ENCODE measurements at places on chromosomes 16 and 17.
A peak's percentile ranks its signal among the peaks of the same experiment; 100 is the strongest.

DNA sequence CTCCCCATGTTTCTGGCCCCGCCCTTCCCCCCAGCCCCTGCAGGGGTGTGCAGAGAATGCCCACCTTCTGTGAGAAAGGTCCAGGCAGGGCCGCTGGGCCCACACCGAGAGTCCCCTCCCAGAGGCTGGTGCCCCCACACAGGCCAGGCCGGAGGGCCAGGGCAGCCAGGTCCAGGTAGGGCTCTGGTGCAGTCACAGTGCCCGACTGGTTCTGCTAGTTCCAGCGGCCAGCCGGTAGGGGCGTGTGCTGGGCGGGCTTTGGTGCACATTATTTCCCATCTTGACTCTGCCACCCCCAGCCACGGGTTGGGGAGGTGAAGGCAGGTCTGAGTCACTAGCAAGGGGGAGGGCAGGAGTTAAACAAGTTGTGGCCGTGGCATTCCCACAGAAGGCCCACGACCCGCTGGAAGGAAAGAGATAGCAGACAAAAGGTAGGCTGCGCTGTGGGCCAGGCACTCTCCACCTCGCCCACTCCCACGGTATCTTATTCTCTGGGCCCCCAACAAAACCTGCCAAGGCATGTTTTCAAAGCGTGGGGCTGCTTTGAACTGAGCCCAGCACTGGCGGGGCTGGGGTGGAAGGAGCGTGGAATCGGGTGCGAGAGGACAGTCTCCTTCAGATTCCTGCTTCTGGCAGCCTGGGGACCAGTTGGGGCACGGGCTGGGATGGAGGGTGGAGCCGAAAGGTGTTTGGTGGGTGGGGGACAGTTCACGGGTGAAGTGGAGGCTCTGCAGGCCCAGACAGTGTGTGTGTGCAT lies 1.9 kb downstream of the EPN3 start:
- DNase-seq = peak; percentile 58

DNA sequence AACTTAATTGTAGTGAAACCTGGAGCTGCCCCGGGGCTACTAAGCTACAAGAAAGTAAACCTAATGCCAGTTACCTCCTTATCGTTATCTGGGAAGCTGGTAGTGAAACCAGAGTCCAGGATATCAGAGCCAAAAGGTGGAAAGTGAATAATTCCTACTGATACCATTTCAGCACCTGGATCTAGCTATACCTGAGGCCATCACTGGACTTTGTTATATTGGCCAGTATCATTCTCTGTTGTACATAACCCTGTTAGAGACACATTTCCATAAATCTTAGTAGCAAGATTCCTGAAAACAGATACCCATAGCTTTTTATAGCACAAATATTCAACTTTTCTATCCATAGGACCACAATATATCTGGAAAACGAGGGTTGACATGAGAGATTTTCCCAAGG lies 538.0 kb downstream of the GRIN2A start:
- DNase-seq = no peak

- DNase-seq = no peak
Observed at GRCh38 chr16:62829607-62830006, 793.4 kb upstream of the CDH8 start.

GRCh38 chr16:88045820-88046303 lies 94.6 kb downstream of the BANP start:
- DNase-seq = no peak

- DNase-seq = no peak
Observed at GRCh38 chr17:3635474-3636153, 436 bp downstream of the SHPK start.

DNA sequence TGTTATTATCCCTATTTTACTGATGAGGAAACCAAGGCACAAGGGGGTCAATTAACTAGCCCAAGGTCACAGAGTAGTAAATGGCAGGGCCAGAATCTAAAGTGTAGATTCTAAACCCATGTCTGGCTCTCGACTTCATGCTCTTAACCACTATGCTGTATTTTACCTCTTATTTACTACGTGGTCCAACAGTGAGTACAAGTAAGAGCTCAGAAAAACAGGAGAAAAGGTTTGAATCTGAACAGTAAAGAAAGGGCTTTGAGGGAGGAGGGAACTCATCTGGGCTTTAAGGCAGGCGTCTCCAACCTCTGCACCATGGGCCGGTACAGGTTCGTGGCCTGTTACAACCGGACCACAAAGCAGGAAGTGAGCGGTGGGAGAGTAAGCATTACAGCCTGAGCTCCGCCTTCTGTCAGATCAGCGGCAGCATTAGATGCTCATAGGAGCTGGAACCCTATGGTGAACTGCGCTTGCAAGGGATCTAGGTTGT lies 62.9 kb downstream of the SMURF2 start:
- no peak for DNase-seq

- DNase-seq = no peak
Observed at GRCh38 chr17:74113952-74114351, 89.5 kb upstream of the RPL38 start.

DNA sequence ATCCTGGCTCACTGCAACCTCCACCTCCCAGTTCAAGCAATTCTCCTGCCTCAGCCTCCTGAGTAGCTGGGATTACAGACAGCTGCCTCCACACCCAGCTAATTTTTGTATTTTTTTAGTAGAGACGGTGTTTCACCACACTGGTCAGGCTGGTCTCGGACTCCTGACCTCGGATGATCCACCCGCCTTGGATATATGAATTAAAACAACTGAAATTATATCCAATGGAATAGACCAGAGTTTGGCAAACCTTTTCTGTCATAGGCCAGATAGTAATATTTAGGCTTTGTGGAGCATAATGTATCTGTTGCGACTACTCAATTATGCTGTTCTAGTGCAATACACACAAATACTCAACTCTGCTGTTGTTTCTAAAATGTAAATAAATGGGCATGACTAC lies 93.8 kb upstream of the NACA2 start:
- no peak for DNase-seq

DNA sequence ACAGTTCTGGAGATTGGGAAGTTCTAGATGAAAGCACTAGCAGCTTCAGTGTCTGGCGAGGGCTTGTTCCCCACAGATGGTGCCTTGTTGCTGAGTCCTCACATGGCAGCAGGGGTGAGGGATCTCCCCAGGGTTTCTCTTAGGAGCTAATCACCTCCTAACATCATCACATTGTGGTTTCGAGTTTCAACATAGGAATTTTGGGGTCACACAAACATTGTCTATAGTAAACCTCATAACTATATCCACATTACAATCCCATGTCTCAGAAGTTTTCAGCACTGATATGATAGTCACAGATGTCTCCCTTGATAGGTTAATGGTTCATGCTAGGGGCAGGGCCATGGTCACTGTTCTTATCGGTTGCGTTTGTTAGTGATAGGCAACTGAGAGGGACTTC lies 13.8 kb downstream of the CLUAP1 start:
- DNase-seq = no peak

DNA sequence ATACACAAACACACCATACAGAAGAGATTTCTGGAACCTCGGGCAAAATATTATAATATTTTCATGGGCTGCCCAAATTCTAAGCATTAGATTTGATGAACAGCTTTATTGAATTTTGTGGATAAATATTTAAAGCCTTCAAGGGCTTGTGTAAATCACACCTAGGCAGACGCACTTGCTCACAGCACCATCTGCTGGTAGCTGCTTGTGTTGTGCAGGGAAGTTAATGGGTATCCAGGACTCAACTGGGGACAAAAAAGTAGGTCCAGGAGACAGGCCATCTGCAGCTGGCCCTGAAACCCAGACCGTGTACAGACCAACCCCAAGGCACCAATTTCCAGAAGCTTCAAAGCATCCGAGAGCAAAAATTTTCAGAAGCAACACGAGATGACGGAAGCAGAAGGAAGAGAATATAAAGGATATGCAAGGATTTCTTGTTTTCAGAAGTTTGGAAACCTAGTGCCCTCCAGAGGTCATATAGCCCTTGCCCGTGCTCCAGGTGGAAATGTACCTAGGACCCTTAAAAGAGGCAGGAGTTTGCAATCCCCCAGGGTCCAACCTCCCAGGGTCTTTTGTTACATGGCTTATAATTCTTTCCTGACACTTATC lies 140.0 kb downstream of the CHD9NB start:
- DNase-seq = peak; percentile 65

- no peak for DNase-seq
Observed at GRCh38 chr16:75138636-75139035, 9.7 kb upstream of the ZFP1 start.

DNA sequence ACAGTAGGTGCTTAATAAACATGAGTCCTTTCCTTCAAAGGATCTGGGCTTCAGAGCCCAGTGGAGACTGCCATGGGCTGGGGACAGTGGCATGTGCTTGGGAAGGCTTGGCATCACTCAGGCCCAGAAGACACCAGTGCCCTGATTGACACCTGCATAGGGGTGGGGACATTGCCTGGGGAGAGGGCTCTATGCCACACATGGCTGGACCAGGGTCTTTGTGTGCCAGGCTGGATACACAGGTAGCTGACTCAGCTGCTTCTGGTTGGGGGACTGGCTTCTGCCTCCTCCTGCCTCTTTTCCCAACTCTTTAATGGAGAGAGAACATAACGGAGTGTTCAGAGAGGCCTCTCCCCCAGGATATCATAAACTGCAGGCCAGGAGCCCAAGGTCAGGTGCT lies 93.1 kb upstream of the TMEM97 start:
- no peak for DNase-seq

DNA sequence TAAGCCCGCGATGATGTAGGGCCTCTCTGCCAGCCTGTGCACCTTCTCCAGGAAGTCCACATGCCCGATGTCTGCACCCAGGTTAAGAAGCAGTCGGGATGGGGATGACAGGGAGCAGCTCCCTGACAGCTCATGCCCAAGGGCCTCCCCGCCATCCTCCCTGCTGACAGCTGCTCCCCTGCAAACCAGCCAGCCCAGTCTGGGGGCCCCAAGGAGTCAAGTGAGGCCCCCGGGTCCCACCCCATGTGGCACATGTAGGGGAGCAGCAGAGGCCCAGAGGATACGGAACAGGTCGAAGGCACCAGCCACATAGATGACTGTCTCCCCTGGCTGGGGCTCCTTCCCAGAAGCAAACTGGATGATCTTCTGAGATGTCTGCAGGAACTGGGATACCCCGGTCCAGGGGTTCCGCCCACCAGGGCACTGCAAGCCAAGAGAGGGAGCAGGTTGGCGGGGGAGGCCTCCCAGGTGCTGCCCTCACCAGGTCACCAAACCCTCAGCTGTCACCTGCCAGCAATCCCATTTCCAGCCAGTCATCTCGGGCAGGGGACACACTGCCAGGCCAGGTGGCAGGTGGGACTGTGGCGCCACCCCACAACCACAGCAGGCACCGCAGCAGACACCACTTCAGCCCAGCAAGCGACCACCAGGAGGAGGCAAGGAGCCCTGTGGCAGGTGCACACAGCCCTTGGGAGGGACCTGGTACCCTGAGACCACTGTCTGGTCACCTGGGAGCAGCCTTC lies 4.6 kb downstream of the PCYT2 start:
- DNase-seq = no peak

- DNase-seq = no peak
Observed at GRCh38 chr17:81070541-81071246, 35.7 kb downstream of the BAIAP2 start.

- DNase-seq = no peak
Observed at GRCh38 chr16:25563700-25564099, 128.1 kb upstream of the HS3ST4 start.

- DNase-seq = no peak
Observed at GRCh38 chr17:67613961-67614360, 103.8 kb upstream of the NOL11 start.

DNA sequence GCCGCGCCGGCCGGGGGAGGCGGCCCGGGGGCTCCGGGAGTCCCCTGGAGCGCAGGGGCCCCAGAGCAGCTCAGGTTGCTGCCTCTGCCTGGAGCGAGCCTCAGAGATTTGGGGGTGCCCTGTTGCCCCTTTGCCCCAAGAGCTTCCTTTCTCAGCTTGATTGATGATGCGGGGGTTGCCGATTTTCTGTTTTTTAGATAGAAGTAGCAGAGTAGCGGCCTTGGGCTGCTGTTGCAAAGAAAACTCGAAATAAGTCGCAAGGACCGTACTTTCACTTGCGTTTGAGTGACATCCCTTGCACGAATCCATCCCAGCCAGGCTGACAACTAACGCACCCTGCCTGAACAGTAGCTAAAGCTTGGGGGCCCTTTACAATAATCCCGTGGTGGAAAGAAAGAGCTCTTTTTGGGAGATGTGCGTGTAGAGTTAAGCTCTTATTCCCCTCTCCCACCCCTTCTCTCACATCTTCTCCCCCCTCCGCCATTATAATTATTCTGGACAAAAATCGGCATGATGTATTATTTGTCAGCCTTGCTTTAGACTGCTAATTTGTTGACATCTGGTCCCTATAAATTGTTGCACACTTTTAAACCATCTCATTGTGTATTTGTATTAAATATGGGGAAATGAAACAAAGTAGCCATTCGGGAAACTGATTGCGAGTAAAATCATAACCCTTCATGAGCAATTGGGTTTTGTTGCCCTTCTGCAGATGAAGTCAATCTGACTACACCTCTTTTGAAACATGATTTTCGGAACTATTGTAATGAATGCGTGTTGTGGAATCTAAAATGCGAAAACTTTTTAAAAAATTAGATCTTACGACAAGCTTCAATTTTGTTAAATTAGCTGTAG lies 873 bp downstream of the USP10 start:
- peak; percentile 23 for DNase-seq

GRCh38 chr17:48483471-48484131 lies 47.2 kb downstream of the HOXB1 start:
- peak; percentile 89 for DNase-seq

GRCh38 chr16:20359997-20360396 lies 7.5 kb upstream of the UMOD start:
- no peak for DNase-seq

DNA sequence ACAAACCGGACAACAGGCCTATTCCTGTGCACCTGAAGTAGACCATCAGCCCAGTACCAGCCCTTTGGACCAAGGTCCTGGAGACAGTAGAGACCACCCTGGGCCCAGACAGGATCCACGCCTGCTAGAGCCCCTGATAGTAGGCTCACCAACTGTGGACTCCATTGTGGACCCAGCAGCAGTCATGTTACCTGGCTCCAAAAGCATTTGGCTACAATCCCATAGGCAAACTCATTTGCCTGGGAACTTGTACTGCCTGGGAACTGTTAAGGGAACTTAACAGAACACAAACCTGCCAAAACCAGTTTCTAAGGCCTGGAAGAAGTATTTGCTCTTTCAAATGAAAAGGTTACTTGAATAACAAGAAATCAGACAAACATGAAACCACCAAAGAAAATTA lies 10.0 kb upstream of the ACSM1 start:
- DNase-seq = no peak

DNA sequence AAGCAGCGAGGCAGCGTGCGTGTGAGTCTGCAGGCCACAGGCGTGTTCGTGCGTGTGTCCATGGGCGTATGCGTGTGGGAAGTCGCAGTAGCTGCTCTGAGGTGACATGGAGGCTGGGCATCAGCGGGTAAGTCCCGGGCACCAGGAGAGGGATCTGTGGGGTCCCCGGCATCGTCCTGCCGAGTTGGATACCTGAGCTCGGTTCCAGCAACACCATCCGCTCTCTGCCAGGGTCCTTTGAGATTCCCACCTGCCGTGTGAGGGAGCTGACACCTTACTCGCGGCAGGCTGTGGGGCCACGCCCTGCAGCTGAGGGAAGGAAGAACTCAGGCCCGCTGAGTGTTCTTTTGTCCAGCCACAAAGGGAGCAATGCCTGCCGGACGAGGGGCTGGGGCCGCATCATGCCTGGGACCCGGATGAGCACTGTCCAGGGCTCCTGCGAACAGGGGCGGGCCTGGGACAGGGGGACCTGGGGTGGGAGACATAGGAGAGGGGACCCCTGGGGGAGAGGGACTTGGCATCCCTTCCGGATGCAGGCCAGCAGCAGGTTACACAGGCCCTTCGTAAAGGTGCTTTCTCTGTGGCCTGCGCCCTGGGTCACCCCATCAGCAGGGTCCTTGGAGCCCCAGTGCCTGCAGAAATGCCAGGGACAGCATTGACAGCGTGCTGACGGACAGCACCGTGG lies 5.0 kb upstream of the SNAI3 start:
- no peak for DNase-seq
